T-helper 9 cell (primary cell): ENCODE measurements at places on chromosomes 13 and 19.

DNA sequence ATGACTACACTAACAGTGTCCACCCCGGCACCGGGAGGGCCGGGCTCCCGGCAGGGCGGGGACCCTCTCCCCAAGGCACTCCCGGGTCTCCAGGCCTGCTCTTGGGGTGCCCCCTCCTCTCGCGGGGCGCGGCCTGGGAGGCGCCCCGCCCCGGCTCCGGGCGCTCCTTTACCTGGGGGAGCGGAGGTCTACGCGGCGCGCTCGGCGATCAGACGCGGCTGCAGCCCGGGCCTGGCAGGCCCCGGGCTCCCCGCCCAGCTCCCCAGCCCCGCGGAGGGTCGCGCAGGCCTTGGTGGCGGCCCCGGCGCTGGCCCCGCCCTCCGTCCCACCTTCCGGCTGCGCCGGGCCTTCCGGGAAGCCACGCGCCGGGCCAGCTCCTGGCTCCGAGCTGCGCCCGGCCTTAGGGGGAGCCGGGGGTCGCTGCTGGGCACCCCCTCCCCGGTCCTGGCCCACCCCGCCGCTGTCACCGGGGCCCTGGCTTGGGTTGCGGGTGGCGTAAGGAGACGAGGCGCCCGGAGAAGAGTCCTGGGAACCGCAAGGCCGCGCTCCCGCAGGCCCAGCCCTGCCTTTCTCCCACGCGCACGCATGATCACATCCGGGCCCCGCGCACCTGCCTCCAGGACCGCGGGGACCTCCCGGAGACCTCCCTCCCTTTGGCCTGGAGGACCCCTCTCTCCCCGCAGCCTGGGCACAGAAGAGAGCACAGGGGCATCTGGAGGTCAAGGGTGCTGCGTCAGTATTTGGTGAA lies at the start of gene C19orf12:
Gene C19orf12, minus strand, starts transcription at position 309 of the 748 bp plus-strand sequence. CDS start 6,848 bp downstream, outside the sequence.
- peak; percentile 38 for DNase-seq

- no peak for DNase-seq
Measured at GRCh38 chr13:97478247-97478646, 44.3 kb downstream of the RAP2A start.

- no peak for DNase-seq
Measured at GRCh38 chr19:57242821-57243220, 2.4 kb downstream of the ZNF805 start.

DNA sequence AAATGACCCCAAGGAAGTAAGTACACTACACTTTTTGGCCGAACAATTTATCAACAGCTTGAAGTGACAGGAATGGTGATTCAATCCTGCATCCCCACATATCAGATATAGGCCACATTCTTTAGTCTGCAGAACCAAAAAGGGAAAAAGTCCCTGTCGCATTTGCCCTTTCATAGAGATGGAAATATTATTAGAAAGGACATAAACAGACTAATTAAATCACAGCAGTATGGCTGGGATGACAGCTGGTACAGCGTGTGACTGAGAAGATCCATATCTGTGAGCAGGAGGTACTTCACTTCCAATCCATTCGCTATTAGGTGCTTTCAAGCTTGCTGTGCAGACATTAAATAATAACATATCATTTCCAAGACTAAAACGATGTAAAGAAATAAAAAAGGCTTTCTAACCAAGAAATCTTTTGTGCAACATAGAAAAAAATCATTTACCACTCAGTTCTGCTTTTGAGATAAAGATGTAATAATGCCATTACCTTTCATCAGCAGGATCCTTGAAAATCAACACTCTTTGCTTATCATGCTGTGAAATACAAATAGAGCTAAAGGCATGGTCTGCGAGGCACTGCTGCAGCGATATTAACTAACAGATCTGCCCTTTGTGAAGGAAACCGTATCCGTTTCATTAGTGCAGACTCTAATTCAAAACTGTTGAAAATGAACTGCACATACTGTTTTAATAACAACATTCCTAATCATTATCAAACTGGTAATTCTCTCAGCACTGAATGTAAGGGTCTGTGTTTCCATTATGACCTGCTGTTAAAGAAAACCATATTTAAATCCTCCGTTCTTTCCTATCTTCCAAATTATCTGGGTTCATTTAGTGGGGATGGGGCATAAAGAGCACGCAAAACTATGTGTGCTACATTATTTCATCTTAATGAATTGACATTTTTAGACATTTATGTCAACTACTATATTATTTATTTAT lies 245.6 kb downstream of the DACH1 start:
- no peak for DNase-seq

GRCh38 chr13:104641309-104641708 lies 1575.1 kb upstream of the SLC10A2 start:
- no peak for DNase-seq

GRCh38 chr13:103287659-103288058 lies 221.4 kb upstream of the SLC10A2 start:
- no peak for DNase-seq

DNA sequence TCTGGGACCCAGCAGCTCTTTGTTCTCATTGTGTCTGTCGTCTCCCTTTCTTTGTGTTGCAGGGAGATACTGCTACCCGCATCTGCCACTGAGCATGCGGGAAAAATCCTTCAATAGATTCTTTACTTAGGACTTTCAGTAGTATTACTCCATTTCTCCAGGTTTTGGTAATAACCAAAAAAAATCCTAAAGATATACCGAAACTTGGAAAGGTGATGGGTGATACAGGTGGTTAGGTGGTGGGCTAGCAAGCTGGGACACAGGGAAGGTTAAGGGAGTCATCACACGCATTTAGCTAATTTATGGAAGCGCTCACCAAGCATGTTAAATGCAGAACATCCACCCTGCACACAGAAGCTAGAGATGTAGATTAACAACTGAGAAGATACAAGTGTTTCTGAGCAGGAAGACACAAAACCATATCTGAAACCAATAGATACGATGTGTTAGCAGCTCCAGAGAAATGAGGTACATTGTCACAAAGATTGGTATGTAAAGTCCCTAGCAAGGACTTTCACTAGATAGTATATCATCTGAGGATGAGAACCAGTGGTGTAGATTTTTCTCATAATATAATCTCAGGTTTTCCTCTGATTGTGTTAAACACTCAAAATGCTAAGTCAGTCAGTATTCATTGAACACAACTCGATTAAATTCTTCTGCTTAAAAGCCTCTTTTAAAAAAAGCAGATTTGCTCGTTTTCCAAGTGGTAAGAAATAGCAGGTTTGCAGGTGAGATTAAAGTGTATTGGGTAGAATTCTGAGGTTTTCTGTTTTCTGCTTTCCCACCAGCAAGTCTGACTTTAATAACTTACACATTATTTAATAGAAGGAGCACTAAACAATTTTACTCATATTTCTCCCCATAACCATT lies 1.2 kb upstream of the SLAIN1 start:
- no peak for DNase-seq

GRCh38 chr13:99980824-99981734 lies 505 bp upstream of the ZIC2 start:
- DNase-seq = no peak

DNA sequence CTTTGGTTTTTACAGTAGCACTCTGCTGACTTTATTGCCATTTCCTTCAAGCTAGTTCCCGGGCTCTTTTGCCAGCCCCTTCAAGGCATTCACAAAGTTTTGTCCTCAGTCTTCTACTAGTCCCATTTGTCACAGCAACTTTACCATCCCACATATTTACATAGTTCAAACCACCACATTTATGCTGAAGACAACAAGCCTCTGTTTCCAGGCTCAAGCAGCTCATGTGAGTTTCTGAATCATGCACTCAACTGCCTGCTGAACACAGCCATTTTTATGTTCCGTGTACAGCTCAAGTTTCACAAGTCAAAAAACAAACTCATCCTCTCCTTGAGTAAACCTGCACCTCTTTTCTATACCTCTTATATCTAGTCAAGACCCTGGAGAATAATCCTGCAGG lies 977.0 kb upstream of the SLC10A2 start:
- DNase-seq = no peak

- DNase-seq = no peak
Measured at GRCh38 chr19:50331221-50331993, 2.2 kb upstream of the KCNC3 start.

DNA sequence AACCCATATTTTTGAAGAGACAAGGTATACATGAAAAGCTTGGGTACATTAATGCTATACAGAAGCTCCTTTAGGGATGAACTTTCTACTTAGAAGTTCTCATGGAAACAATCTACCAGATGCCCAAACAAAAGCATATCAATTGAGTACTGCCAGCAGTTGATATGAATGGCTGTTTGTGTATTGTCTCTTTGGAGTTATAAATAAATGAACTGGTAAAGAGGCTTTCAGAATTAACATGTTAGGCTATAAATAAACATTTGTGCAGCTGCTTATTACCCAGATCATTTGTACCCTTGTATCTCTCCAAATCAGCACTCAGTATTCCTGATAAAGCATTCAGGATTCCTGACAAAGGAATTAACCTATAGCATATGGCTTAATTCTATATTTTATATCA lies 418.9 kb downstream of the FGF14 start:
- DNase-seq = no peak

DNA sequence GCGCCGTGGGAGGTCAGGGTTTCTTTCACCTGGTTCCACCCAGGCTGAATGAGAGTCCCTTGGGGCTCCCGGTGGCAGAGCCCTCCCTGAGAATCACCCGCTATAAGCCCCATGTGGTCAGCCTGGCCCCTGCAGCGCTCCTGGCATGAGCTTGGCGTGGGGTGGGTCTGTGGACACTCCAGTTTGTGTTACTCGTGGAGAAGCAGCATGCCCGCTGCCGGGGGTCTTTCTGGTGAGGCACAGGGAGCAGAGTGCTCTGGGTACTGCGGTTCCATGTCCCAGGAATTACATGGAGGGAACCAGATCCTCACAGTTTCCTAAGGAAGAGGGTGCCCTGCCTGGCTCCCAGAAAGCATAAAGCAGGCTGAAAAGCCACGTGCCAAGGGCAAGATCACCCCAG lies 62.2 kb downstream of the SMARCA4 start:
- DNase-seq = no peak

DNA sequence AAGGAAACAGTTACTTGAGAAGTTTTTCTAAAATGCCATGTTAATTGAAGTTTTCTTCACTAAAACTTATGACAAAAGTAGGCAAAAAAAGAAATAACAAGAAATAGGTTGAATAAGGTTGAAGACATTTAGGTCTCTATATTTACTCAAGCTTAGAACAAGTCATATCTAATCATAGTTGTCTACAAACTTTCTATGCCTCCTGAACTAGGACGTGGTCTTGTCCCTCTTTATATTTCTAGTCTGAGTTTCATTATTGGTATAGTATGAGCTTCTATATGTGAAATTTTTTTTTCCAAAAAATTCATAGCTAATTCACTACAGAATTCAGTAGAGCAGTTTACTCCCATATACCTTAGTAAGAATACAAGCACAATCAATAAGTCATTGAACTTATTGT lies 836.4 kb downstream of the SLITRK6 start:
- DNase-seq = no peak

DNA sequence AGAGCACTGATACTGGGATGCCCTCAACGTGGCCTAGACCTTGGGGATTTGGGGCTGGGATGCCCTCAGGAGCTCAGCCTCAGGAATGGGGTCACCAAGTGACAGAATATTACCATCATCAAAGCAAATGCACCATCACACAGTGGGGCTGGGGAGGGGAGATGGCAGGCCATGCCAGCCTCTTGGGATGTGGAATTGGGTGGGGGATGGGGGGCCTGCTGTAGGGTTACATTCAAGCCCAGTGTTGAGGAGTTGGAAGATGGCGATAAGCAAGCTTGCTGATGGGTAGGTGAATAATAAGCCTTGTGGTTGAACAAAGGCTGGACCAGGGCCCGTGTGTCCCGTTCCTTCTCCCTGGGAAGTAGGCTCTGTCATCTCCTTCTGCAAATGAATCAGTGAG lies 69.1 kb upstream of the GPR12 start:
- DNase-seq = no peak

DNA sequence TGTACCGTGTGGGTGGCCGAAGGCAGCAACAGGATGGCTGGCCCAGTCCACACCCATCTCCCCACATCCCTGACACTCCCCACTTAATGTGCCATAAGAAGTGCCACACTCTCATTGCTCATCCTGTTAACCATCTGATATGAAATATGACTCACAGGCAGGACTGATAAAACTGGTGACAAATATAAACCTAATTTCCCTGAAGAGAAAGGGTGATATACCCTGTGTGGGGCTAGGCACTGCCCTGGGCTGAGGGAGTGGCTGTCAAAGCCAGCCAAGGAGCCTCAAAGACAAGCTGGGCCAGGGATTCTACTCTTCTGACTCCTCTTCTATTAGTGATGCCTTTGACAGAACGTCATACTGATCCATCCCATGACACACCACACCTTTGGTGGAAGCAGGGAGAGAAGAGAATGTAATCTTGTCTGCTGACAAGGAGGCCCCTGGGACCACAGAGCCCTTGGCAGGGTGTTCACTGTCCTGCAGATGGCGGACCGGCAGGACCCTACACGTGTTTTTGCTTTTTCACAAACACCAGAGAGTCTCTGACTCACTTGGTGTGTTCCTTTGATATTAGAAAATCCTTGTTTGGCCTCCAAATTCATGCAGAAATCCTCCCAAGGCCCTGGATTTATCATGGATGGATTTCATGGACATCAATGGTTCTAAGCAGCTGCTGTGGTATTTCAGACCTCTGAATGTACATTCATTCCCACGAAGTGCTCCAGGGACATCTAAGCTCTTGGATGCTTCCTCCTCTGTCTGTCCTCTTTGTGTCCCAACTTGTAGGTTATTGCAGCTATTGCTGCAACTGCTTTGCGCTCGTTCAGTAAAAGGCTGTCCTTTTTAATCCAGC lies 98.0 kb upstream of the WASF3 start:
- no peak for DNase-seq

GRCh38 chr13:102679449-102680132 lies 15.3 kb downstream of the METTL21C start:
- DNase-seq = no peak

- DNase-seq = no peak
Measured at GRCh38 chr19:42158926-42159325, 26.7 kb upstream of the POU2F2 start.

DNA sequence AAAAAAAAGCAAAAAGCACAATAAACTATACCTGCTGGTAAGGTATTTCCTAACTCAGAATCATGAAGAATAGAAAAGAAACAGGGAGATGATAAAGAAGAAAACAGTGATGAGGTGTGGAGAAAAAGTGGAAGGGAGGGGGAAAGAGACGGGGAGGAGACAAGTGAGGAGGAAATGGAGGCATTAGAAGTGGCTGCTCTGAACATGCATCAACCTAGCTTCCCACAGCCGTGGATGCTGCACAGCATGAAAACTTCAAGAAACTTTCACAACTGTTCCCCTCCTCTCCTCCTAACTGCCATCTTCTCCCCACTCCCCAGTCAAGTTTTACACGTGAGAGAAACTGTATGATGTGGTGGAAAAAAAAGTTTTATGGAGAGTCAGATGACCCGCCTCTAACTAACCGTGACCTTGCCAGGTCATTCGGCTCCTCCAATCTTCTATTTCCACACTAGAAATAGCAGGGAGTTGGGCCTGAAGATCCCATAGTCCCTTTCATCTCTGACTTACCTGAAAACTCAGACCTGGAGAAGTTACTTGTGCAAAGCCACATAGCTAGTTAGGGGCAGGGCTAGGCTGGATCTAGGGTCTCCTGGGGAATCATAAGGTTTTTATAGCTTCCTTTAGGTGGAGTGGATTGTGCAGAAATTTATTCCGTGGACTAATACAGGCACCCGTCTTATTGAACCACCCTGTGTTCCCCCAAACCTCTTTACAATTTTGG lies 461.9 kb downstream of the KLF5 start:
- no peak for DNase-seq
